ENCODE measurements at places on chromosomes 6 and 20.

- no peak for DNase-seq
Observed at GRCh38 chr6:87766211-87766610, 64.2 kb upstream of the AKIRIN2 start.

GRCh38 chr6:43749461-43749860, 20.6 kb upstream of the VEGFA start:
- DNase-seq = no peak

- DNase-seq = no peak
Observed at GRCh38 chr6:100504786-100505737, 40.3 kb upstream of the SIM1 start.

GRCh38 chr6:149563203-149563927, 2.8 kb upstream of the GINM1 start:
- no peak for DNase-seq

DNA sequence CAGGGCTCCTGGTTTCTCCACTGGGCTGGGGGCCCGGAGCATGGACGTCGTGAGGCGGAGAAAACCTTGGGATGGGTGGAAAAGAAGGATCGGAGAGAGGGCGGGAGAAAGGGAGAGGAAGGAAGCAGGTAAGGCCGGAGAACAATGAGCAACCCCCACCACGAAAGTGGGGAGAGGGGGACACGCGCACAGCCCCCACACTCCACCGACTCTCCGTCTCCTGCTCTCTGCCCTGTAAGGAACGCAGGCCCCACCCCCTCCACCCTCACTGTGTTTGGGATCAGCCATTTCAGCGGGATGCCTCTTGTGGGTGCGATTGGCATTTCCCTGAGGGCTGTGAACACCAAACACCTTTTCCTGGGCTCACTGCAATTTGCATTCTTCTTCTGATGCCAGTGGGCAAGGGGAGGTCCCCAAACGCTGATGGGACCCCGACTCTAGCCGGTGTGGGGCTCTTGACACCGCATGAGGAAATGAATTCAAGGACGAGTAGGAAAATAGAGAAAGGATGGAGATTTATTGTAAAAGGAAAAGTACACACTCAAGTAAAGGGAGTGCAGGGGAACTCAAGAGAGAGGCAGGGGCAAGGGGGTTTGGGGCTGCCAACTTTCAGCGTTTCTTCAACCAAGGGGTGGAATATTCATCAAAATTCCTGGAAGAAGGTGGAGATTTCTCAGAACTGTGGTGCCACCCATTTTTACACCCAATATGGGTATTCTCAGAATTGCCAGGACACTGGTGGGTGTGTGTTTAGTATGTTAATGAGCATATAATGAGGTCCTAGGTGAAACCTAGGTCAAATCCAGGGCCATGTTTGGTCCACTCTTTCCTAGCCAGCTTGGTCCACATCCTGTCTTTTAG, 13.1 kb upstream of the RAET1L start:
- DNase-seq = no peak

DNA sequence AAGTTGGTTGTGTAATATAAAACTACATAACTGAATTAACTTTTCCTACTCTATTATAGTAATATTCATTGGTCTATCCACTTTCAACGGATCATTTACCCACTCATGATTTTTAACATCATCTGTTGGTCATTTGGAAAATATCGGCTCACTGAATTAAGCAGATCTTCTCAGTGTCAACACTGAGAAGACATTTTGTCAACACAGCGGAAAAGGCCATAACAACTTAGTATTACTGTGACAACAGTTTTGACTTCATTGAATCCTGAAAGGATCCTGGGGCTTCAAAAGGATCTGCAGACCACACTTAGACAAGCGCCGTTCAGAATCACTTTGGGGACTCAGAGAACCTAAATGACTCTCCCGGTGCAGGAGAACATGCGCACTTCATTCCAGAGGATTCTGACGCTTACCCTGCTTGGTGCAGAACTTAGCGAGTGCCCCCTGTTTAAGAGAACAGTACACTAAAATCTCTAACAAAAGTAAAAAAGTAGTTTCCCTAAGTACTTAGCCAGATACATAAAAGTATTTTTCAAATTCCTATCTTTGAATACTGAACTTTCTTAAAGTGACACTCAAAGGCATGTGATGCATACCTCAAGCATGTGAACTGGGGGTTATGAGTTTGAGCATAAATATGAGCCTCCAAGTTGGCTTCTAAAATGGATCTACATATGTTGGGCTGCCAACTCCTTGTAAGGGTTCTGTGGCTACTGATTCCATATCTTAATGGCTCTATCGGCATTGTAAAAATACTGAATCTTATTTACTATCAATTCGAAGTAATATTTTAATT, 4.0 kb downstream of the ZBTB2 start:
- no peak for DNase-seq

DNA sequence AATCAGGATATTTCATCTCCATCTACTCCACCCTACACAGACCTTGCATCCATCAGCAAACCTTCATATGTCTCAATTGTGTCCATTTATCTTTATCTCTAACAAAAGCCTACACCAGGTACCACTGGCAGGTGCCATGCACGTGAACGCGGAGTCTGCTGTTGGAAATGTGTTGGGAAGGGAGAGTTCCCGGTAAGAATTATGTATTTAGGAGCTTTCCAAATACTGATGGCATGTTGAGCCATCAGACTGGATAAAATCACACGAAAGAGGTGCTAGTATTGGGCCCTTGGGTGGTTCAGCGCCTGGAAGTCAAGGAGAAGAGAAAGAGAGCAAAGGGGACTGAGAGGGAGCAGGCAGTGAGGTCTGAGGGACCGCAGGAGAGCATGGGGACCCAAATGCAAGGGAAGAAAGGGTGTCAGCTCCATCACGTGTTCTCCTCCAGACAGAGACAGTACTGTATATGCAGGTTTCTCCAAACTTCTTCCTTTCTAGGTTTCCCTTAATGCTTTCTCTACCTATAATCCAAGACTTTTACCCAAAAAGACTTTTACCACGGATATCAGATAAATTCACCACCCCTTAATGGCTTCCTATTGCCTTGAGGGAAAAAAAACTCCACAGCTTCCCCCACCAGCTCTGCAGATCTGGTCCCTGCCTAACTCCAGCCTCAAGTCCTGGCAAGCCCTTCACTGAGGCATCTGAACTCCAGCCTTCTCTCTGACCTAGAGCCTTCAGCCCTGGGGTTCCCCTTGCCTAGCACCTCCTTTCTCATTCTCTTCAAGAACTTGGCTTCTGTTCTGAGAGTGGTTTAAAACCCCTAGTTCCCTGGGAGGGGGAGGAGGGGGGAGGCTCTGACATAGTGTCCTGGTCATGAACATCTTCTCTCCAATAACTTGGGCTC, 4.8 kb upstream of the ZNF217 start:
- DNase-seq = no peak

GRCh38 chr6:31568537-31568961, 3.5 kb upstream of the LTA start:
- DNase-seq = peak; percentile 59

- no peak for DNase-seq
Observed at GRCh38 chr20:36206068-36206467, 30.2 kb upstream of the AAR2 start.

DNA sequence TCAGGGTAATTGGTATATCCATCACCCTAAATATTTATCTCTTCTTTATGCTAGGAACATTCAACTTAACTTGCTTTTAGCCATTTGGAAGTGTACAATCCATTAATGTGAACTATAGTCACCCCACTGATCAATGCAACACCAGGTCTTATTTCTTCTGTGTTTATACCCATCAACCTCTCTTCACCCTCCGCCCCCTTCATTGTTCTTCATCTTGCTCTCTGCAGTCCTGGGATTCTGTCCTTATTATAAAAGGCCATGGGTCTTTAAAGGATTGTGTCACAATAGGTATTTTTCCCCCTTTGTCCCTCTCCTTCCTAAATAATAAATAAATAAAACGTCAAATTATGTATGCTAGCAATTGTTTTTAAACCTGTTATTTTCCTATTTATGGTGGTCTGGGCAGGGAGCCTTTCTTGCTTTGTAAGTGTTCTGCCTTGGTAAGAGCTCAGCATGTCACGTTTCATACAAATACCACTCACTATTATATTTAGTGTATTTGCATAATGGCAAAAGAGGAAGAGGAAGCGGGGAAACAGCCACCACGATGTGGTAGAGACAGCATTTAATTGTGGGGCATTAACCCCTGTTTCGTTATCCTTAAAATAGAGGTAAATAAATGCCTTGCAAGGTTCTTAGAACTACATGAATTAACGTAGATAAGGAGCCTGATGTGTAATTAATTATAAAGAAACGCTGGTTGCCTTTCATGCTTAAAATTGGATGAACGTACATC, 1.9 kb downstream of the ABRACL start:
- DNase-seq = no peak

GRCh38 chr6:56904068-56904467, 50.8 kb upstream of the BEND6 start:
- DNase-seq = no peak

DNA sequence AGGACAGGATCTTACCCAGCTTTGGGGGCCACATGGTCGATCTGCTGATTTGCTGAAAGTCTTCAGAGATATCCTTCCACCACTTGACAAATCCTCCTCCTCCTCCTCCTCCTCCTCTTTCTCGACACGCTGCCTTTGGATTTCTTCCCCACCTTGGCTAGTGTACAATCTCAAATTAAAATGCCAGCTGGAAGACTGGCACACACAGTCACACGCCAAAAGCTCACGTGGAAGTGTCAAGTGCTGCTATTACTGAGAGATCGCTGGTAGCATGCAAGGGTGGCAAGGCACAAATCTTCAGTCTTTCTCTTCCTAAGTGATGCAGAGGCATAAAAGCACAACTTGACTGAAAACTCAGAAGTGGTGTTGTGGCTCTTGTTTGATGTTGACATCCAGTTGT, 35.3 kb downstream of the GPR6 start:
- DNase-seq = no peak

DNA sequence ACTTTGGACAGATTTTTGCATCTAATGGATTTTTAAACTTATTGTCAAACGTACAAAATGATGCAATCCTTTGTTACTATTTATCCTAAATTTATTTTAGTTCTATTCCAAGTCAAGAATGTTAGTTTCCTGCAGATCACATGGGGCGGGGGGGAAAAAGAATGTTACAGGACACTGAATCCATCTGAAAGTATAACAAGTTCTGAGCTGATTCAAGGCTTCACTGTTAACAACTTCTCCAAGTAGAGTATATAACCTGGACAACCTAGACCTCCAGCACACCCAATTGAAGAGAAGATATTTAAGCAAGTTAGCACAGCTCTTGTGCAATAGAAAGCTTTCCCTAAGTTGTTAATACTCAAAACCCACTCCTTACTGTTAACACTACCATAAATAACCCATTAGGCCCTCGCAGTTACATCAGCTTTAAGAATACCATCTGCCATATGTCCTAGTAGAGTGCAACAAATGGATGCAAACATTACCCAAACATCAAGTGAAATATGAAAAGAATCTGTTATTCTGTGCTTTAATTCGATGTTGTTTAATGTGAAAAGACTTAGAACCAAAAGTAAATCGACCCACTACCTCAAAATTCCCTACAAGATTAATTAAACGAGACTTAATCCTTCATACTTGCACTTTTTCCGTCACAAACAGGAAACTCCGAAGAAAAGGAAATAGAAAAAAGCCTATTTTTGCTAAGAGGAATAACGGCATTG, 1.3 kb downstream of the SEC63 start:
- DNase-seq = no peak

DNA sequence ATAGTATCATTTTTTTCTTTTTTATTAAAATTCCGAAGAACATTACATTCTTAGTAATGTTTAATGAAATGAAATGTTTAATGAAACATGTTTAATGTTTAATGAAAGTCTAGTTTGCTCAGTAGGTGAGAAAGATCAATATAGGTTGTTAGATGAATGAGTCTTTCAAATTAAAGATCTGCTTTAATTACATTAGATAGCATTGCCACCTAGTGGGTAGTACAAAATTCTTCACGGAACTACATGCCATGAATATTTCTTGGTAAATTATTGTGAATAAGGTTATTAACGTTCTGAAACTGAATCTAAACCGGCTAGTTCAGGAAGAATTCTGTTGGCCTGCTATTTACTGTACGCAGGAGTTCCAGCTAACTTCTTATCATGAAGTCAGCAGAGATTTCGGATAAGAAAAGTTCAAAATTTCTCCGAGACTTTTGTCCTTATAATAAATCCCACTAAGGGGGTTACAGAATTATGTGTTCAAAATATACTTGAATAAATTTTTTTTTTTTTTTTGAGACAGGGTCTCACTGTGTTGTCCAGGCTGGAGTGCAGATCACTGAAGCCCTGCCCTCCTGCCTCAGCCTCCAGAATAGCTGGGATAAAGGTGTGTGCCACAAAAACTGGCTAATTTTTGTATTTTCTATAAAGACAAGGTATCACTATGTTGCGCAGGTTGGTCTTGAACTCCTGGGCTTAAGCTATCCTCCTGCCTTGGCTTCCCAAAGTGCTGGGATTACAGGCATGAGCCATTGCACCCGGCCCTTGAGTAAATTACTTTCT, 7.9 kb upstream of the GMNN start:
- DNase-seq = no peak

GRCh38 chr6:66508433-66508832, 801.4 kb upstream of the EYS start:
- DNase-seq = no peak

- no peak for DNase-seq
Observed at GRCh38 chr6:162680871-162681270, 46.7 kb downstream of the PRKN start.

DNA sequence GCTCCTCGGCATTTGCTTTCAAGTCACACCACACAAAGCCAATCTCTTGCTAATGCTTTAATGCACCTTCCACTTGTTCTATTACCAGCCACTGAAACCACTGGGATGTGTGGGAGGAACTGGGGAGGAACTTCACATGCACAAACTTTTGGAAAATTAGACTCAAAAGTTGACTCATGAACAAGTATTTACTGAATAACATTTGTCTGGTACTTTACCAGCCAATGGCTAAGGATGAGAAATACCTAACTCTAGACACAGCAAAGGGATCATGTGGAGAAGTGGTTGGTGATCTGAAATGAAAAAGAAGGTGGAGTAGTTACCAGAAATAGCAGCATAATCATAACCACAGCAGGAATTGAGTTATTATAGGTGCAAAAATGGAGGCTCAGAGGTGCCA, 554.0 kb upstream of the NOX3 start:
- DNase-seq = no peak

- DNase-seq = no peak
Observed at GRCh38 chr6:133358574-133359150, 117.5 kb downstream of the EYA4 start.

DNA sequence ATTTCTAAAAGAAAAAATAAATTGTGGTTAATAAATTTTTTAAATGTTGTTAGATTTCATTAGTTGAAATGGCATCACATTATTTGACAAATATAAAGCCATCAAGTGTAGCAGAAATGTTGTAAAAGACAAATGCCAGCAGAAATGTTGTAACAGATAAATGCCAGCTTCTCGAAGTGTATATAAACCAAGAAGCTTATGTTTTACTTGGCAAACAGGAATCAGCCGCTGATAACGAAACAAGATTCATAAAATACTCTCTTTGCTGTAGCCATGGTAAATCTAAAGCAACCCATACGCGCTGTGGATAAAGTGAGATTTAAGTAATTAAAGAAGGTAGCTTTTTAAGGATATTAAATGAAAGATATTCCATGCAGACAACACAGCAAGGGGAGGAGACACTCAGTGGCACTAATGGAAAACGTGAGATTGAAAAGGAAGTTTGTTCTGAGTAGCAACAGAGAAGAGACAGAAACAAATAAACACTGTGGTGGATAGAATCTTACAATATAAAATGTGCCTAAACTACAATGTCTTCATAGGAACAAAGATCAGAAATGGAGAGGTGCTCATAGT, 29.6 kb downstream of the BTBD9 start:
- DNase-seq = no peak

- no peak for DNase-seq
Observed at GRCh38 chr6:166657531-166657930, 30.5 kb upstream of the RPS6KA2 start.

All from T follicular helper cell (primary cell).